ENCODE measurements at places on chromosomes 6 and 20.

DNA sequence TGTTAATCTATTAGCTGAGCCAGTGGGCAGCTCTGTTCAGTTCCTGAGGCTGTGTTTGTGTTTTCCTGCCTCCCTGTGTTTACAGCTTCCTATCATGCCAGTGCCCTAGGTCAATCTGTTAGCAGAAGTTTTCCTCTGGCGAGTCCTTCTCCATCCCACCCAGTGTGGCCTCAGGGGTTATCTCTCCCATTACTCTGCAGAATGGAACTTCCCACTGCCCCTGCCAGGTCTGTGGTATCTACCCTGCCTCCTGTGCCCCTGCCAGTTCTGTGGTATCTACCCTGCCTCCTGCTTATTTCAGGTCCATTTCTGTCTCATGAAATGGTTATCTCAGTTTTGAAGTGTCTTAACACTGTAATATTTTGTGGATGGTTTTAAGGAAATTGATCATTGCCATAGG, 63.1 kb downstream of the SLX4IP start:
- DNase-seq, result no peak

GRCh38 chr6:35092362-35093117, 48.6 kb downstream of the TCP11 start:
- no peak for DNase-seq

- no peak for DNase-seq
Measured at GRCh38 chr6:167664678-167665660, 161.7 kb upstream of the AFDN start.

DNA sequence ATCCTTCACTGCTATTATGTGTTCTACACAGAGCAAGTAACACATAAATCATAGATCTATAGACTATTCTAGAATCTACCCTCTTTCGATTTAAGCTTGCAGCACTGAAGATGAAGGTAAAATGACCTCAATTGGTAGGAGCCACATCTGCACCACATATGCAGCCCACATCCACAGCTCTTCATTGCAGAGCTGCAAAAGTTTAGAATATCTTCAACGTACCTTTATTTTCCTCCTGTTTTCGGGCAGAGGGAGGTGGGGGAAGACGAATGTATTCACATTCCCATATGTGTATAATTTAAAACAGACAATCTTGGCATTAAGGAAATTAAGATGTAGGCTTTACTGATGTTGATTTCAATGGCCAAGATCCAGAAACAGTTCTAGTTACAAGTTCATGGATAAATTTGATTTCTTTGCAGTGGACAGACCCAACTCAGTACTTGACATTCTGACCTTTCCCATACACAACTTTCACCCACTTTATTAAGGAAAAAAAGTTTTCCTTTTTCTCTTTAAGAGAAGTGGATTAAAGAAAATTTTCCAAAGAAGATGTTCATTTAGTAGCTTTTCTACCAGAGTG, 14.0 kb downstream of the EPB41L2 start:
- no peak for DNase-seq

- no peak for DNase-seq
Measured at GRCh38 chr20:20603339-20603990, 109.0 kb downstream of the RALGAPA2 start.

GRCh38 chr6:158018041-158018771, 36.5 kb downstream of the SYNJ2 start:
- DNase-seq, result no peak

DNA sequence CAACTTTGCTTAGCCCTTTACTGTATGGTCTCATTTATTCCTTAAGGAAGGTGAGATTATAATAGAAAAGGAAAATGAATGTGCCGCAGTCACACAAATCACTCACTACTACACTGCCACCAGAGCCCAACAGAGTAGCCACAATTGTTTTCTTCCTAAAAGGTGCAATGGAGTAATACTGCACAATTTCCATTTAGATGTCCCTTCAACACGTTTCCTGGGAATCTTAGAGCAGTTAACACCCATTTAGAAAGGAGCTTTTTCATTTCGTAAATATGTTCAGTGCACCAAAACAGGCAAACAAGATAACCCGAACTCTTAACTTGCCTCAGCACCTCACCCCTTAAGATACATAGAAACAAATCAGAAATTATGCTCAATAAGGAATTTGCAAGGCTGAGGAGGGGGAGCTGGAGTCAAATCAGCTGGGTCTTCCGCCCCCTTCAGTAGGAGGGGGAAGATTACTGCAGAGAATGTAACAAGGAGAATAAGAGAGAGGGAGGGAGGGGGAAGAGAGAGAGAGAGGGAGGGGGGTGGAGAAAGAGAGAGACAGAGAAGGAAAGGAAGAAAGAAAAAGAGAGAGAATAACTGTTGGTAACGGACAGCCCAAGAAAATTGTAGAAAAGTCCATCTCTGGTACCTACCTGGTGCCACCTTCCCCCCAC, 155.5 kb downstream of the BCAS1 start:
- DNase-seq, result no peak

DNA sequence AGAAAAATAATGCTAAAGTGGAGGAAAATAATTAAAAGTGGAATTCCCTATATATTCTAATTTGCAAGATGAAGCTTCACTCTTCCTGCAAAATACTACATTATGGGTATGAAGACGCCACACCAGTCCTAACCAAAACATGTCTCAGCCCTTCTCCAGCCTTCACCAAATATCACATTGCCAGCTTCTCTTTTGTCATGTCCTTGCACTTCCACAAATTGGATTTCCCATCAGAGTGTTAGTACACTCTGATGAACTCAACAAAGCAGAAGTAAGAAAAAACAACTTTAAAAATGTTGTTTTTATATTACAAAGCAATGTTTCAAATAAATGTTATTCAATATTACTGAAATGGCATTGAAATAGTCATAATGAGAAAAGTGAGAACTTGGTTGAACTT, 62.4 kb upstream of the RNF146 start:
- no peak for DNase-seq

- no peak for DNase-seq
Measured at GRCh38 chr6:74283532-74283931, 587.5 kb downstream of the CD109 start.

GRCh38 chr6:167747645-167748044, 79.1 kb upstream of the AFDN start:
- no peak for DNase-seq

DNA sequence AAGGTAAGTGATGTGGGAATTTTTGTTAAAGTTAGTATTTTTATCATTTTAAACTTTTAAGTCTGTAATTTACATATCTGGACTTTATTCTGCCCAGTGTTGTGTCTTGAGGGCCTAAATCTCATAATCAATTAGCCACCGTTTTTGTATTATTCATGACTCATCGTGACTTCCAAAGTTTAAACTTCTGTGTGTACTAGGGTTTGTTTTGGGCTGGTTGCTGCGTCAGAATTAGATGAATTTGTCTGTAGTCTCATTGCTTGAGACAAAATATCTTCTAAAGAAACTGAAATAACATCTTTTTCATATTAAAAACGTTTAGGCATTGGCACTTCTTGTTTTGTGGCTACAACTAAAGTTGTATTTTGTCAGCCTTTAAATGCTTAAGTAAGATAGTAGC, 41.3 kb downstream of the CDYL start:
- no peak for DNase-seq

DNA sequence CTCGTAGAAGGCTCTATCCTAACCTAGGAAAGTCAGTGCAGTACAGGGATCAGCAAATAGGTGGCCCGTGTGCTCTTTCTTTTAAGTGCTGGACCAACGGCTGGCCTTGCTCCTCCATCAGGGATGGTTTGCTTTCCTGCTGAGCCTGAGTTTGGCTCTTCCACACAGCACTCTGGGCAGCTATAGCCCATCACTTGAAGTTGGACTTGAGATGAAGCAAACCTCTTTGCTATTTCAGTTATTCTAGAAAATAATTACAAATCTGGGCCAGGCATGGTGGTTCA, 66.9 kb upstream of the KCNK16 start:
- DNase-seq, result no peak

- no peak for DNase-seq
Measured at GRCh38 chr6:26312096-26312463, 52.9 kb upstream of the BTN3A2 start.

- no peak for DNase-seq
Measured at GRCh38 chr6:74867291-74867690, 338.6 kb downstream of the COL12A1 start.

DNA sequence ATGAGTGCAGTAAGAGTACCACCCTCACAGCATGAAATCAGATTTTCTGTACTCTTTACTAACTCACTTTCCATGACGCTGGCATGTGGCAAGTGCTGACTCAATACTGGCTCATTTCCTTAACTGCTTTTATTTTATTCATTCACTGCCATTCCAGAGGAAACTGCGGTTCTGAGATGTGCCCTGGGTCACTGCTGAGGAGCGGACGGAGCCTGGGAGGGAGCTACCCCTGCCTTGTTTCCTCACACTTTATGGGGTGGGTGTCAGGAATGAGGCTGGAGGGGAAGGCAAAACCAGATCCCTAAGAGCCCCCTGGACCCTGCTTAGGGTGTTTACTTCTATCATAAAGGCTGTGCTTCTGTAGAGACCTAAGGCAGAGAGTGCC, 14.4 kb downstream of the NT5E start:
- peak; percentile 44 for DNase-seq

GRCh38 chr6:81767163-81767891, 14.8 kb upstream of the TENT5A start:
- DNase-seq, result no peak

DNA sequence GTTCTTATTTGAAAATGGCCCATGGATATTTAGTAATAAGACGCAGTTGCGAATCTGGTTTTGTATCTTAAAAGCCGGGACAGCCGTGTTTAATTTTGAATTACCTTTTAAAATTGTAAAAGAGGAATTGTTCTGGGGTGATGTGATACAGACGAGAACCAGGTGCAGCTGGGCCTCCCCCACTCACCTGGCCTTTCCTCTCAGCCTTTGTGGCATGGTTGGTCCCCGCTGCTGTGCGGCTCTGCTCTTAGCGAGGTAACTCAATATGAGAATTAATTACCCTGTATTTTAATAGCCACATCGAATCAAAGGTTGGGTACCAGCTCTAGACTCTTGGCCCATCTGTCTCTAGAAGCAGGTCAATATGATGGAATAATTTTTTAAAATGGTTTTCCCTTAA, 56.5 kb upstream of the DACT2 start:
- DNase-seq, result no peak

GRCh38 chr6:14379568-14379967, 262.0 kb downstream of the CD83 start:
- DNase-seq, result no peak

- DNase-seq, result no peak
Measured at GRCh38 chr6:11459079-11459610, 78.4 kb upstream of the TMEM170B start.

GRCh38 chr6:44278774-44279697, 8.8 kb downstream of the TMEM151B start:
- DNase-seq, result no peak

DNA sequence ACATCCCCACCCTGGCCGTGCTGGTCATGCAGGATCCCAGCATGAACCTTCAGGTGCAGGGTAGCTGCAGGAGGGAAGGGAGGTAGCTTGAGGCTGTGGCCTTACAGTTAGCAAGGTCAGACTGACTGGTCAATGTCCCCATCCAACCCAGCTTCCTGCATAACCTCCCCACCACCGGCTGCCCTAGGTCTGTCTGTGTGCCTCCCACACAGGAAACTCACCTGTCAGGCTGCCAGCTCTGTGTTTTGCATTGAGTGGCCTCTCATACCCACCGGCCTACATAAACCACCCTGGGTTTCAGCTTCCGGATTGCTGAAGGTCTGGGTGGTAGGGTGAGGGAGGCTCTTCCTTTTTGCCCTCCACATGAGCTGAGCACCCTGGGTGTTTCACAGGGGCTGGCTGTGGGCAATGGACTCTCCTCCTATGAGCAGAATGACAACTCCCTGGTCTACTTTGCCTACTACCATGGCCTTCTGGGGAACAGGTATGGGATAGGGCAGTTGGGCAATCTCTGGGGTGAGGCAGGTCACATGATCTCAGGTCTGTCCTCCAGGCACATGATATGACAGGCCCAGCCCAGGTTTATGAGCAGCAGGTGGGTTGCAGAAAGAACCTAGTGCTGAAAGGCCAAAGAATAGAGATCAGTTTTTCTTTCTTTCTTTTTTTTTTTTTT, 1.8 kb downstream of the CTSA start:
- DNase-seq, result peak; percentile 28

- DNase-seq, result no peak
Measured at GRCh38 chr20:11227602-11228001, 553.8 kb upstream of the JAG1 start.

DNA sequence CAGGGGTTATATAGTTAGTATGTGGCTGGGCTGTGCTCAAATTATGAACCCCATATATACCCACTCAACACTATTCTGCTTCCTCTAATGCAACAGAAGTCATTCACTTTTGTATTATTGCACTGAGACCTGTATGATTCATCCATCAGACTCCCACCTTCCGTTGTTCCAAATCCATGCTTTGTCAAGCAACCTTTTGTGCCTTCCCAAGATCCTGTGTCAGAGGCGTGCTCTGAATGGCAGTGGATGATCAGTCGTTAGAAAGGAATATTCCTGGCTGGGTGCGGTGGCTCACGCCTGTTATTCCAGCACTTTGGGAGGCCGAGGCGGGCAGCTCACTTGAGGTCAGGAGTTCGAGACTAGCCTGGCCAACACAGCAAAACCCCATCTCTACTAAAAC, 103.2 kb downstream of the SH3BGRL2 start:
- DNase-seq, result no peak

DNA sequence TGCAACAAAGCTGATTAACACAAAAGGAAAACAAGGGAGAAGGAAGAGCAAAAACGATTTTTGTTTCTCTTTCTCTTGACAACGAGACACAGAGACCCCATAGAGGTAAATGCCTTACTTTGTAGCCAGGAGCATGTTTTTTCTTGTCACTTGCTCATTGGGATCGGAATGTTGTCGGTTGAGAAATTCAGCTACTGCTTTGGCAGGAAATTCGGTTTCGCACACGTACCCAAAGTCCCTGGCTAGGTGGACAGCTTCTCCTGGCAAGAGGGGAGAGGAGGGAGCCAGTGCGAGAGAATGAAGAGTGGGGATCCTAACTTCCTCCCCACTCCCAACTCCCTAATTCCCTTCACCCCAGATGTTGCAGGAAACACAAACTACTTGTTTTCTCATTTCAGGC, 14.5 kb downstream of the TFAP2A start:
- no peak for DNase-seq

DNA sequence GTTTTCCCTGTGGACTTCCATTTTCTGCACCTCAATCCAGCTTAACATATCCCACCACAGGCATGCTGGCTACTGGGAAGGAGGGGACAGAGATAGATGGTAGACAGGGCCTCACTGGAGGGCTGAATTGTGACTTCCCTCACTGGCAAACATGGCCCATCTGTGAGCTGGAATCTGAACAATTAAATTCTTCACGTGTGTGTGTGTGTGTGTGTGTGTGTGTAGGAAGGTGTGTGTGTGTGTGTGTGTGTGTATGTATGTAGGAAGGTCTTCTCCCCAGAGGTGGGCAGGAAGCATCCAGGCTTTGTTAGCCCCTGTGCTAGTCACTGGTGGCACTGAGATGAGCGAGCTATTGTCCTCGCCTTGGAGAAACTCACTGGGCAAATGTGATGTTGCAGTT, 5.4 kb upstream of the TOX2 start:
- DNase-seq, result no peak

DNA sequence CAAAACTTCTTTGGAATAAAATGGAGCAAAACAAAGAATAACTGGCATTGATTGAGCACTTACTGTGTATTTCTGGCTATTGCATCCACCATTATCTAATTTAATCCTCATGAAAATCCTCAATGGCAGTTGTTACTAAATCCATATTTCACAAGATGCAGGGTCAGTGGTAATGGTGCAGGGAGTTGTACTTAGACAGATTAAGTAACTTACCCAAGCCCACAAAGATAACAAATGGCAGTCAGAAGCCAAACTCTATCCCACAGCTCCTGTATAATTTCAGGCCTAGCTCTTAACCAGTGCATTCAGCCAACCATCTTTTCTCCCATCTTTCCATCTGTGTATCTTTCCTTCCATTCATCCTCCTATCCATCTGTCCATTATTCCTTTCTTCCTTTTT, 29.3 kb upstream of the SSTR4 start:
- DNase-seq, result no peak
